ENCODE measurements at places on chromosomes 1 and 21.

DNA sequence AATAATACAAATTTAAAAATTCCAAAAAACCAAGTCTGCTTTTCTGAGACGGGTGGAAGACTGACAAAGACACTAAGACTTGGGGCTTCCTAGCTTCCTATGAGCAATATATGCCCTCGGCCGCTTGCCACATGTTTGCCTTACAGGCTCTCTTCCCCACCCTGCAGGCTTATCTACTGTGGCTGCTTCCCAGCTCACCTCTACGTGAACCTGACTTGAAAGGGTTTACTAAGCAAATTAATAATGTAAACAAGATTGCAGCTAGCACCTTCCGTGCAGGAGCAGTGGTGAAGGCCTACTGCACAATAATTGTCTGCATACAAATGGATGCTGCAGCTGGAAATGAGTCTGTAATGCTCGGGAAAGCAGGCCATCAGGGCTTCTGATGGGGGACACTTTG lies 152.9 kb upstream of the DAB1 start:
- no peak for DNase-seq

- no peak for DNase-seq
Measured at GRCh38 chr1:165290148-165290547, 66.4 kb downstream of the LMX1A start.

DNA sequence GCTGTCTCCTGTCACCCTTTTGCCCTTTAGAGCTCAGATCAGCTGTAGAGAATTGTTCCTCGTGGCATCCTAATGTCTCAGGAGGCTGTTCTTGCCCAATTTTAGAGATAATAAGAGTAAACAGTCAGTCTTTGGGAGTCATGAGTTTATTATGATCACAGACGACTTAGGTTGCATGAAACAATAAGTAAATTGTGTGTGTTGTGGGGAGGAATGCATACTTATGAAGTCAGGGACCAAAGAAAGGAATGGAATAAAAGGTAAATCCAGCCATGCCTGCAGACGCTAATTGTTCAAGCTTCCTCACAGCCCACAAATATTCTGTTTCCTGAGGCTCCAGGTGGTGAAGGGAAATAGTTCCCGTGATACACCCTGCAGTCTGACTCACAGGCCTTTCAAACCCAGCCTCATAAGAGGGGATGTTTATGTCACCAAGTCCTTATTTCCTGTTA lies 897 bp downstream of the EPHX4 start:
- DNase-seq = no peak

- DNase-seq = no peak
Measured at GRCh38 chr21:29211205-29211604, 80.8 kb downstream of the MAP3K7CL start.

DNA sequence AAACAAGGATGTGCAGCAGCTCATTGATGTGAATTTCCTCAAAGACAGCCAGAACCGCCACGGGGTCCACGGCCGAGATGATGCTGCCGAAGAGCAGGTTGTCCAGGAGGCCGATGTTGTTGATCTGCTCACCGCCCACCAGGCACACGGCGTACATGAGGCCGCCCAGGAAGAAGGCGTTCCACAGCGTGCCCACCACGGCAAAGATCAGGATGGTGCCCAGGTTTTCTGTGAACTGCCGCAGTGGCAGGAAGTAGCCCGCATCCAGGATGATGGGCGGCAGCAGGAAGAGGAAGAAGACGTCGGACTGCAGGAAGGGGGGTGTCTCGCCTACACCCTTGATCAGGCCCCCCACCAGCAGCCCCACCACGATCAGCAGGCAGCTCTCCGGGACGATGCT lies 41.1 kb downstream of the SLC9A1 start:
- no peak for DNase-seq

- no peak for DNase-seq
Measured at GRCh38 chr1:90732136-90732535, 15.0 kb upstream of the BARHL2 start.

DNA sequence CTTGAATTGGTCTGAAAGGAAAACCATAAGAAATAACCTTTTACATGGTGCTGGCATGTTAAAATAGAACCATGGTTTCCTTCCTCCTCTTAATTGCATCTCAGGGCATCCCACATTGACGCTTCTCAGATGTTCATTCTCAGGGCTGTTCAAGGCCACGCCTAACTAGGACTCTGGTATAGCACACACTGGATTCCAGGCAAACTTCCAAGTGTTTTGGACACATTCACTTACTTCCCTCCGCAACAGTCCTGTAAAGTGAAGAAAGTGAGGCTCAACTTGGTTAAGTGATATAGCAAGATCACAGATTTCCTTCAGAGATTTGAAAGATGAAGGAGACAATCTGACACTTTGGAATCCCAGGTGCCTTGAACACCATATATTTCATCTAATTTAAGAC lies 244.8 kb downstream of the DUSP10 start:
- DNase-seq = no peak

GRCh38 chr1:28526886-28527285 lies 21.0 kb downstream of the RCC1 start:
- no peak for DNase-seq

- DNase-seq = no peak
Measured at GRCh38 chr1:159341736-159342135, 39.6 kb downstream of the FCER1A start.

DNA sequence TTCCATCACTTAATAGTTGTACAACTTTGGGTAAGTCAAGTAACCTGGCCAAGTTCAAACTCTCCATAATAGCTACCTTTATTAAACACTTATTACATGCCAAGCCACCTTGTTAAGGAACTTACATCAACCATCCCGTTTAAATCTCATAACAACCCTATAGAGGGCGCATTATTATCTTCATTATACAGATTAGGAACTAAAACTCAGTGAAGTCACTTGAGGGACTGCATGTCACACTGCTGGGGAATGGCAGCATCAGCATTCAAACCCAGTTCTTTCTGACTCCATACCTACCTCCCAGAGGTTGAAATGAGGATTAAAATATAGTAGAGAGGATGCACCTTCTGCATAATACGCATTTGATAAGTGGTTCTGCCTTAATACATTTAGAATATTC lies 47.1 kb upstream of the PLA2G2C start:
- DNase-seq = no peak

DNA sequence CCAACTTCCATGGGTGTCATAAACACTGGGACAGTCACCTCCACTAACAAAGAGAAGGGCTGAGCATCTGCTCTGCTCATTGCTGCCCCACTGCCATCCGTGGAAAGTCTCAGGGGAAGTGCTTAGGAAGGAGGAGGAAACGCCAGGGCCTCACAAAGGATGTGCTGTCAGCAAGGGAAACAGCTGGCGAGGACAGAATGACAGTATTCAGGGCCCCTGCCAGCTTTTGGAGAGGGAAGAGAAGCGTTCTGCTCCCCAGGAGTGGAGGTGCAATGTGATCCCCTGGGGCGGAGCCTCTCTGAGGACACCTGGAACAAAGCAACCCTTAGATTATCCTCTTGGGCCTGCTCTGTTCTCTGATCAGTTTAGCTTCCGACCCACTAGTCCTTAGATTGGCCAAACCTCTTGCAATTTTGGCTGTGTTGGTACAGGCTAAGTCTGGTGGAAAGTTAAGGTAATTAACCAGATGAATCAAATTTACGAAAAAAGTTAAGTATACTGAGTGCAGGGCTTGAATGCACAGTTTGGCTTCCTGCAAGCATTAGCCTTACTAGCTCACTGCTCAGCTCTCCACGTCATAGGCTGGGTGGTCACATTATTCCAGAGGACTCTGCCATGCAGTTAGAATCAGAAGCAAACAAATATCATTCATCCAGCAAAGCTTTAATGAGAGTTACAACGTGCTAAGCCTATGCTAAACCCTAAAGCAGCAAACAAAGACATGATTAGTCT lies 170.2 kb upstream of the NFIA start:
- no peak for DNase-seq

- no peak for DNase-seq
Measured at GRCh38 chr1:21317035-21317689, 26.9 kb upstream of the ECE1 start.

DNA sequence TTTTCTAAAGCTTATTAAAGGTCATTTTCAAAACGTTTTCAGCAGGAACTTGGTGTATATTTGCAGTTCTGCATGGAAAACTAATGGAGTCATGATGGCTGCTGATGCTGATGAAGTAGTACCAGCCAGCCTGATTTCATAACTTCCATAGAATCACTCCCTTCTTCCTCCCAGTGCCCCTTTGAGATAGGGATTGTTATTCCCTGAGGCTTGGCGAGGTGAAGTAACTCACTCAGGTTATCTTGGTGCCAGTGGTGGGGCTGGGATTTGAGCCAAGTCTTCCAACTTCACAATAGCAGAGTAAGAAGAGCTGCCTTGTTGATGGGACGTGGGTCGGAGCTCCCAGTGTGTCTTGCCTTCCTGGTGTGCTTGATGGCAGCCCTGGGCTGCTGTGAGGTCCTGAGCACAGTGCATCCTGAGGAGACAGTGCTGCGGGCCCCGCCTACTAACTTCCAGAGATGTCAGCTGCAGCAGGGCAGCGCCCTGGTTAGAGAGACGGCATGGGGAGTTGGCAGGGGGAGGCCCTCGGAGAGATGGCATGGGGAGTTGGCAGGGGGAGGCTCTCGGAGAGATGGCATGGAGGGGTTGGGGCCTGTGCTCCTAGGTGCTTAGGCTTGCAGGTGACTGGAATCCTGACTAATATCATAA lies 92.6 kb downstream of the PCBP3 start:
- DNase-seq = no peak

DNA sequence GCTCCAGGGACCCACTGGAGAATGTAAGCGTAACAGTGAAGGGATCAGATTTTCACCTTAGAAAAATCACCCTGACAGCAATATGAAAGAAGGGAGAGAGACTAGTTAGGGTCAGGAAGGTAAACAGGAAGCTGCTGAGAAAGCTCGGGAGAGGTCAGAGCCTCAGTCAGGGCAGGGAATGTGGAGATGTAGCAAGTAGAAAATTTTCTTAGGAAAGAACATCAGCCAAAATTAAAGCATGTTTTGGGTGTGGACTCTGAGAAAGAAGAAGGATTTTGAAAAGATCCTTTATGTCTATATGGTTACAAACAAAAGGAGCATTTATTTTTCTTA lies 16.7 kb upstream of the ERICH3 start:
- no peak for DNase-seq

DNA sequence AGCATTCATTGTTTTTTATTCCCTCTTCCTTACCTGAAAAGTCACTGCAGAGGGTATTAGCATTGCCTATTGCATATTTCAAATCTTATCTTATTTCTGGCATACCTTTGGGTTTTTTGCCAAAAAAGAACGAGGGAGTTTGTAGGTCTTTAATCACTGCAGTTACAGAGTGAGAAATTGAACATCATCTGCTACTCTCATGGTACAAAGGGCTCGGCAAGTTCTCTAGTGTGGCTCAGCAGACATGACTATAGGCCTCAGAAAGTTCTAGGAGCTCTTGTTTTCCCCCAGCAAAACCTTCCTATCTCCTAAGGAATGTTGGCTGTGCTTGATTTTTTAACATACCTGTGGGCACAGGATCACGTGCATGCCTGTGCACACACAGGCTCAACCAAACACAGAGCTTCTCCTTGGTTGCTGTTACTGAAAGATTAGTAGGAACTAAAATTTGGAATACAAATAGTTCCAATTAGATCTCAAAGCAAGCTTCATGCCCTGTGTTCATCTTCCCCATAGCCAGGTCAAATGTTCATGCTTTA lies 69.7 kb downstream of the CCDC185 start:
- no peak for DNase-seq
